B cell (primary cell): ENCODE measurements at places on chromosomes 2 and 18. TPM values are rescaled to one million over a fixed set of nuclear protein-coding genes. Genes with fewer than 3 reads are reported as not detected.

RMDN2 gene
- 6.4 and 6.6 TPM in 2 replicates for total RNA-seq

HOXD12 gene
- not detected in 2 replicates for total RNA-seq

LOXHD1 gene
- not detected in 2 replicates for total RNA-seq

MROH2A gene
- total RNA-seq, result not detected in 2 replicates

PLA2R1 gene
- total RNA-seq, result not detected in 2 replicates

TMEM214 gene
- total RNA-seq, result 91.1 and 97.0 TPM in 2 replicates

TWIST2 gene
- not detected in 2 replicates for total RNA-seq

SFT2D3 gene
- total RNA-seq, result 13.6 and 14.2 TPM in 2 replicates

ZNF519 gene
- total RNA-seq, result 19.5 and 20.9 TPM in 2 replicates

DPYSL5 gene
- not detected in 2 replicates for total RNA-seq

GPR45 gene
- not detected in 2 replicates for total RNA-seq

RTP5 gene
- total RNA-seq, result not detected in 2 replicates

DNA sequence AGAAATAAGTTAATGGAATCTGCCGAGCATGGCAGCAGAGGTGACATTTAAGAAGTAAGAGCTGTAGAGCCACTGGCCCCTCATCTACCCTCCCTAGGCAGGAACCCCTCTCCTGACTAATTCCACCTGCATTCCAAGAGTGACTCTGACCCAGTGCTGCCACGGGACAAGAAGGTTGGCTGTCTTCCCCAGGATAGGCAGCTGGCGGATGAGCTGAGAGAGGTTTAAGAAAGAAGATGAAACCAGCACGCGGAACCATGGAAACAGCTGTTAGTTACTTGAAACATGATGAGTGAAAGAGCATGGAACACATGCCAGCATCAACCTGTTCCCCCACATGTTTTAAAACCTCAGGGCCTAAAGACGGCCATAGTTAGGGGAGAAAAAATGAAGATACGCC, 74.1 kb downstream of the RND3 start:
- H3K4me1 ChIP-seq, result no peaks in the 10 kb centered on the region
- no peak for DNase-seq
- no peaks in the 10 kb centered on the region for H3K36me3 ChIP-seq
- H3K27me3 ChIP-seq, result no peaks in the 10 kb centered on the region
- no peak overlapping the region for H3K4me3 ChIP-seq

DNA sequence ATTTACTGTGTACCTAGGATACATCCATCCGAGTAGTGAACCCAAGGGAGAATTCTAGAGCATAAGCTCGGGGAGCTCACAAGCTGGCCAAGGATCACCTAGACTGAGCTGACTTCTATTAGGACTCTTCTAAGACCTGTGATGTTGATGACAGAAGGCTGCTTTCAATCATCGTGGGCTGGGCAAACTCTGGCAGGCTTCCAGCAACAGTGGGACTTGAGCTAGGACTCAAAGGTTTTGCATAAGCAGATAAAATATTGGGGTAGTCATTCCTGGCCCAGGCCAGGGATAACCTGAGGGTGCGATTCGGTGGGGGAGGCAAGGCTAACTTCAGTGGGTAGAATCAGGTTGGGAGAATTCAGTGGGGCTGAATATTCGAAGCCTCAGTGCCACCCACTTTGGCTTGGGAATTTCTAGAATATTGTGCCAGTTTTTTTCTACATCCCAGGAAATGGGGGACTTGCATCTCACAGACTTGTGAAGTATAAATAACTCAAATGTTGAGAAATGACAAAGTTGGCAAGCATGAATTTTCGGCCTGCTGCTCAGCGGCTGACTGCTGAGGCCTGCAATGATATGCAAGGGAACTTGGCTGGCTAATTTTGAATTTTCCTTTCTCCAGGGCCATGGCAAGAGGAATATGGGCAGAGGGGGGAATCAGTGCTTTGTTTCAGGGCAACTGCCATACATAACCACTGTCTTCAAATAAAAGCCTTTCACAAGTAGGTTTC, 274.3 kb downstream of the PRKCE start:
- DNase-seq, result no peak
- H3K27ac ChIP-seq, result no peak overlapping the region
- H3K36me3 ChIP-seq, result no peaks in the 10 kb centered on the region
- H3K4me3 ChIP-seq, result no peak overlapping the region
- peaks cover 18% of the 10 kb centered on the region for H3K4me1 ChIP-seq

- no peak for DNase-seq
- no peaks in the 10 kb centered on the region for H3K4me1 ChIP-seq
- H3K4me3 ChIP-seq, result no peak overlapping the region
- no peaks in the 10 kb centered on the region for H3K36me3 ChIP-seq
These were observed 295.0 kb upstream of the ZNF521 start for GRCh38 chr18:25646971-25647370.

DNA sequence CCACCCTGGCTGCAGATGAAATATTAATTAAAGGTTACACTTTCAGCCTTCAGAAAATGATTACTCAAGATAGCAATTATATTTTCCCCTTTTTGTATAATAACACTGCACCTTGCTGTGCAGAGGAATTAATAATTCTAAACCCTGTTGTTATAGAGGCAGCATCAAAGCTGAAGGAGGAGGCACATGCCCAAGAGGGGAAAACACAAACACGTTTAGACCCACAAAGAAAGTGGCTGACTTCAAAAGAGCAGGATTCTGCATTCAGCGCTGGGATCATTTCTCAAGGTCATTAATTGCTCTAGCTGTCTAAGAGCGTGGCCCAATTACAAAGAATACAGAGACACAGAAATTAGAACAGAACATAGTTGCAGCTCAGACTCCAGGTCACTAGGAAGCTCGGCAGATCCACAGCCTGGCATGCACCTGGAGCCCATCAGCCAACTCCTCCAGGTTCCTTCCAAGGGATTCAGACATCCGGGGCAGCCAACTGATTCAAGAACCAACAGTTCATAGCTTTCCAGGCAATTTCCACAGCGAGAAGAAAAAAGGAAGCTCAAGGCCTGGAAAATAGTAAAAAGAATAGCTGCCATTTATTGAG, 102.3 kb upstream of the ID2 start:
- H3K27ac ChIP-seq, result no peak overlapping the region
- H3K27me3 ChIP-seq, result peaks cover 34% of the 10 kb centered on the region
- H3K4me1 ChIP-seq, result peaks cover 74% of the 10 kb centered on the region
- H3K4me3 ChIP-seq, result no peak overlapping the region
- H3K36me3 ChIP-seq, result no peaks in the 10 kb centered on the region

DNA sequence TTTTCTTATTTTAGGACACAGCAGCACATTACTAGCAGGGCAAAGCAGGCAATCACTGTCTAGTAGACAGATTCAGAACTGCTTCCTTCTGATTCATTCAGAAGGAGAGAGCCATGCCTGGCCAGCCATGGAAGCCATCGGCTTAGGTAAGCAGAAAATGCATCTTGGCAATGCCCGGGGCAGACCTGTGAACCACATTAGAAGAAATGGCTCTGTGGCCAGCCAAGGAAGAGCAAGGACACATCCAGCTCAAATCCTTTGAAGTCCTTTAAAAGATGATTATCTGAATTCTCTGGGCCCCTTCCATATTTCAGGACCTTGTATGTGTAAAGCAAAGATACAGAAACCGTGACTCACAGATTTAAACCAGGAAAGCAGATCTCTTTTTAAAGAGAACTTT, 227.4 kb downstream of the PID1 start:
- H3K4me3 ChIP-seq, result no peak overlapping the region
- H3K4me1 ChIP-seq, result no peaks in the 10 kb centered on the region
- no peaks in the 10 kb centered on the region for H3K27me3 ChIP-seq
- H3K36me3 ChIP-seq, result no peaks in the 10 kb centered on the region
- no peak overlapping the region for H3K27ac ChIP-seq
- DNase-seq, result no peak

DNA sequence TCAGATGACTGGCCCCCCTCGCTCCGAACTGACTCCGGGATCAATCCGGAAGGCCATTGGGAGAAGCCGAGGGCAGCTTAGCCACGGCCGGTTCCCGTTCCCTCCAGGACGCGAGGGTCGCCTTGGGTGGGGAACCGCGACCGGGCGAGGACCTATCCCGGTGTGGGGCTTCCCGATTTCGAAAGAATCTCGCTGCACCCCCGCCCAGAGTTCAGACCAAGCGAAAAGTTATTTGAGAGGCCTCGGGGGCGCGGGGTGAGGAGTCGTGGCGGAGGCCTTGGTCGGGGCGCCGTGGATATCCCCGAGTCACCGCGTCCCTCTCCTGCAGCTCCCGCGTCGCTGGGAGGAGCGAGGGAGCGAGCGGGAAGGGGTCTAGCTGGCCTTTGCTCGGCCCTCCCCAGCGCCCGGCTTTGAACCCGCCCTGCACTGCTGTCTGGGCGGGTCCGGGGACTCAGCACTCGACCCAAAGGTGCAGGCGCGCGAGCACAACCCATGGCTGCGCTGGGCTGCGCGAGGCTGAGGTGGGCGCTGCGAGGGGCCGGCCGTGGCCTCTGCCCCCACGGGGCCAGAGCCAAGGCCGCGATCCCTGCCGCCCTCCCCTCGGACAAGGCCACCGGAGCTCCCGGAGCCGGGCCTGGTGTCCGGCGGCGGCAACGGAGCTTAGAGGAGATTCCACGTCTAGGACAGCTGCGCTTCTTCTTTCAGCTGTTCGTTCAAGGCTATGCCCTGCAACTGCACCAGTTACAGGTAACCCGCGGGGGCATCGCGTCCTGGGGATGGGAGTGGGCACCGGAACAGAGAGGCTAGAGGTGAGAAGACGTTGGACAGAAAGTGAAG, at the start of gene CYP27A1:
Gene CYP27A1, plus strand, starts transcription at position 457 of the 837 bp plus-strand sequence. Its CDS starts 36 bp downstream, at position 493.
- no peak within 1 kb of the TSS for H3K27ac ChIP-seq
- DNase-seq, result no peak
- H3K4me3 ChIP-seq, result no peak within 1 kb of the TSS
- peaks cover 39% of the 10 kb centered on the region for H3K27me3 ChIP-seq
- H3K36me3 ChIP-seq, result no peaks in the 10 kb centered on the region
- H3K4me1 ChIP-seq, result peaks cover 11% of the 10 kb centered on the region

- no peak overlapping the region for H3K4me3 ChIP-seq
- H3K4me1 ChIP-seq, result no peaks in the 10 kb centered on the region
- H3K27ac ChIP-seq, result no peak overlapping the region
- peaks cover under 1% of the 10 kb centered on the region for H3K27me3 ChIP-seq
- no peaks in the 10 kb centered on the region for H3K36me3 ChIP-seq
These were observed 28.9 kb upstream of the LMAN1 start for GRCh38 chr18:59387687-59388565.

GRCh38 chr2:179460181-179460929, 195.7 kb upstream of the SESTD1 start:
- no peaks in the 10 kb centered on the region for H3K27me3 ChIP-seq
- no peaks in the 10 kb centered on the region for H3K36me3 ChIP-seq
- no peak overlapping the region for H3K4me3 ChIP-seq

GRCh38 chr2:168314236-168314635, 66.8 kb upstream of the STK39 start:
- H3K4me1 ChIP-seq, result no peaks in the 10 kb centered on the region
- no peak overlapping the region for H3K4me3 ChIP-seq
- no peaks in the 10 kb centered on the region for H3K36me3 ChIP-seq
- H3K27me3 ChIP-seq, result no peaks in the 10 kb centered on the region
- no peak overlapping the region for H3K27ac ChIP-seq
- no peak for DNase-seq

DNA sequence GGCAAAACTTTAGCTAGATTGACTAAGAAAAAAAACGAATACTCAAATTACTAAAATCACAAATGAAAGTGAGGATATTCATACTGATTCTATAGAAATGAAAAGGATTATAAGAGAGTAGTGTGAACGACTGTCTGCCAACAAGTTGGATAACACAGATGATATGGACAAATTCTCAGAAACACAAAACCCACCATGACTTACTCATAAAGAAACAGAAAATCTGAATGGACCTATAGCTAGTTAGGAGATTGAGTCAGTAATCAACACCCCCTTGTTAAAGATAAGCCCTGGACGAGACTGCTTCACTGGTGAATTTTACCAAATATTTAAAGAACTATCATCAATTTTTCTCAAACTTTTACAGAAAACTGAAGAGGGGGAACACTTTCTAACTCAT, 108.8 kb upstream of the TMEM200C start:
- no peak overlapping the region for H3K27ac ChIP-seq
- no peaks in the 10 kb centered on the region for H3K36me3 ChIP-seq
- no peak for DNase-seq

DNA sequence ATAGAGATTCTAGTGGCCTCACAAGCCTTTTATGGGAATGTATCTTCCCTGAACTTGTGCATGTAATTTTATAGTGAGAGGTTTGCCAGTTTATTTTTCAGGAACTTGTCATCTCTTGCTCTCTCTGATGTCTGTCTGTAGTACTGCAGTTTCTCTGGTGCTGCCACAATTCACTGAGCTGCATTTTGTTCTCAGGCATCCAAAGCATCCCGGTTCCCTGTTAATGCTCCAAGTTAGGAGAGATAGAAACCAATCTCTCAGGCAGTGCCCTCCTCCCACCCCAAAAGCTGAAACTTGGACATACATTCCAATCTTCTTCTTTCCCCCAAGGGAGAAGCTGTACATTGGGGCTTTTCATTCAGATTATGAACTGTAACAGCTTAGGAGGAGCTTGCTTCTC, 30.1 kb upstream of the GRB14 start:
- H3K27ac ChIP-seq, result no peak overlapping the region
- H3K4me1 ChIP-seq, result no peaks in the 10 kb centered on the region
- H3K36me3 ChIP-seq, result no peaks in the 10 kb centered on the region
- DNase-seq, result no peak

- no peak overlapping the region for H3K4me3 ChIP-seq
- peaks cover 21% of the 10 kb centered on the region for H3K4me1 ChIP-seq
- peak overlapping the region; percentile 48 for H3K27ac ChIP-seq
- peak; percentile 59 for DNase-seq
These were observed 11.9 kb downstream of the GAL3ST2 start for GRCh38 chr2:241788572-241788971.

GRCh38 chr18:61554117-61554776, 221.0 kb downstream of the CDH20 start:
- no peaks in the 10 kb centered on the region for H3K36me3 ChIP-seq
- peak; percentile 22 for DNase-seq
- H3K4me1 ChIP-seq, result no peaks in the 10 kb centered on the region
- no peak overlapping the region for H3K27ac ChIP-seq
- H3K4me3 ChIP-seq, result no peak overlapping the region
- no peaks in the 10 kb centered on the region for H3K27me3 ChIP-seq

DNA sequence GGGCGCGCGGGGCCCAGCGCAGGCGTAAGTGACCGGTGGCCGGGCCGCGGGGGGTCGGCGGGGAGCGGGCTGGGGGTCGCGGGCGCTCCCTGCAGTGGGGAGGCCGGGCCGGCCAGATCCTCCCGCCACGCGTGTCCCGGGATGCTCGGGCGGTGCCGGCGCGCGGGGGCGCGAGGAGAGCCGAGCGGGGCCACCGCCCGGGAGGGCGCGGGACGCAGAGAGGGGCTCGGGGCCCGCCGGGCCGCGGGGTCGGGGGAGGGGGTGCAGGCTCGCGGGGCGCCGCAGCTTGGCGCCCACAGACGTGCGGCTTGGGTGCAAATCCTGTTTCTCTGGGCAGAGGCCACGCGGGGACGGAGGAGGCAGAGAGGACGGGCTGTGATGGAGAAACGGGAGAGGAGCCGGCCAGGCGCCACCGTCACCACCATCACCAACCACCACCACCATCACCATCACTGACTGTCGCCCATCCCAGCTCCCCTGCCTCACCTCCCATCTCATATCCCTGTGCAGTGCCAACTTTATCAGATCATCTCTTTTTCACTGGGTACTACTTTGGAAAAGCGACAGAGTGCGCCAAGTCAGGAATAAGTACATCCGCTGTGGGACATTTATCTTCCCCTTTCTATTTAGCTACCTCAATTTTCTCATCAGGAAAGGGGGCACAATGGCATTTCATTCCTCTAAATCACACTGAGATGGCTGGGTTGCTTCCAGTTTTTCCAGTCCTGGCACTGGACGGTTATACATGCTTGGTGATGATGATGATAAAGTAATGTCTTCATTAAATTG, 97.2 kb upstream of the GPR45 start:
- peak overlapping the region; percentile 33 for H3K4me3 ChIP-seq
- H3K27me3 ChIP-seq, result no peaks in the 10 kb centered on the region
- peak; percentile 26 for DNase-seq
- H3K27ac ChIP-seq, result no peak overlapping the region
- H3K4me1 ChIP-seq, result peaks cover 17% of the 10 kb centered on the region
- H3K36me3 ChIP-seq, result no peaks in the 10 kb centered on the region

- H3K4me1 ChIP-seq, result peaks cover 61% of the 10 kb centered on the region
- H3K36me3 ChIP-seq, result peaks cover 24% of the 10 kb centered on the region
- peak overlapping the region; percentile 97 for H3K27ac ChIP-seq
- no peak overlapping the region for H3K4me3 ChIP-seq
These were observed 62.7 kb downstream of the MBP start for GRCh38 chr18:77069931-77070330.
